ENCODE measurements at places on chromosomes 1 and 21.

DNA sequence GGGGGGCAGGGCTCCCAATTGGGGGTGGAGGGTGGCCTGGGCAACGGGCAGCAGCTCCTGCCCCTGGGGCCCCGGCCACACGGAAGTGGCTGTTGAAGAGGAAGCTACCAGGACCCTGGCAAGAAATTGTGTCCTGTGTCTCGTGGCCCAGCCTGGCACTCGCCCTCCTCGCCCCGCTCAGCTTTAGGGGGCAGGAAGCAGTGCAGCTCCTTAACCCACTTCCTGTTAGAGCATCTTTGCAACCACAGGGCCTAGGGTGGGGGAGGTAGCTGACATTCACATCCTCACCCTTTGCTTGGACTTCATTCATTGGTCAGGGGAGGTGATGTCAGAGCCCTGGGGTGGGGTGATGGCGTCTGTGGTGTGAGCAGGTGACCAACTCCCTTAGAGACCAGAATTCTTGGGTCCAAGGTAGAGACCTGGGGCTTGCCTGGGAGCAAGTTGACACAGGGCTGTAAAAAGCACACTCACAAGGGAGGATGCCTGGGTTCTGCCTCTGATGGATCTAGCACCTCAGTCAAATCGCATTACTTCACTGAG is at the start of gene ARHGAP30:
TSS of gene ARHGAP30 (minus strand) at position 161 of the 540 bp plus-strand sequence. CDS start 267 bp downstream, outside the sequence.
- DNase-seq = peak; percentile 5

GRCh38 chr21:36491209-36491910 is 11.4 kb upstream of the CLDN14 start:
- no peak for DNase-seq

DNA sequence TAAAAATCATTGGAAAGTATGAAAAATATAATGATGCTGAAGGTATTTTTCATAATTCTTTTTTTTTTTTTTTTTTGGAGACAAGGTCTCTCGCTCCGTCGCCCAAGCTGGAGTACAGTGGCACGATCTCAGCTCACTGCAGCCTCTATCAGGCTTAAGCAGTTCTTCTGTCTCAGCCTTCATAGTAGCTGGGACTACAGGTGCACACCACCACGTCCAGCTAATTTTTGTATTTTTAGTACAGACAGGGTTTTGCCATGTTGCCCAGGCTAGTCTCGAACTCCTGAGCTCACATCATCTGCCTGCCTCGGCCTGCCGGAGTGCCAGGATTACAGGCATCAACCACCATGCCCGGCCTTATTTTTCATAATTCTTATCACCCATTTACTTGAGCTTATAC is 13.3 kb downstream of the SMAP2 start:
- DNase-seq = no peak

GRCh38 chr1:193697776-193698175 is 511.4 kb upstream of the B3GALT2 start:
- DNase-seq = no peak

GRCh38 chr1:118334506-118334905 is 149.5 kb upstream of the SPAG17 start:
- DNase-seq = no peak

DNA sequence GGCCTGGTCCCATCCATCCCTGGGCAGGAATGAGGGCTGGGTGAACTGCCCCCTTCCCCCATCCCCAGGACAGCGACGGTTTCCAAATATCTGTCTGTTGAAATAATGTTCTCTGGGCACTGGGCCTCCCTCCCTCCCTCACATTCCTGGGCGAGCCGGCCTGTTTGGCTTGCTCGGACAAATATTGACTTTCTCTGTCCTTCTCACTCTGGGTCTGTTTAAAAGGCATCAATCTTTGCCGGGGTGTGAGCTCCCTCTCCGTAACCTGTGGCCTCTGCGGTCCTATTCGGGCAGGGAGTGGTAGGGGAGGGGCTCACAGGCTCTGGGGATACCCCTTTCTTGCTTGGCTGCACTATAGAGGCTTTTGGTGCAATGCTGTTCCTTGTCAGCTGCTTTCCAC is 40.2 kb downstream of the FOXD2 start:
- no peak for DNase-seq
